HCT116 (cell line): ENCODE measurements at places on chromosomes 2 and 18. TPM values are rescaled to one million over a fixed set of nuclear protein-coding genes. Genes with fewer than 3 reads are reported as not detected.

DNA sequence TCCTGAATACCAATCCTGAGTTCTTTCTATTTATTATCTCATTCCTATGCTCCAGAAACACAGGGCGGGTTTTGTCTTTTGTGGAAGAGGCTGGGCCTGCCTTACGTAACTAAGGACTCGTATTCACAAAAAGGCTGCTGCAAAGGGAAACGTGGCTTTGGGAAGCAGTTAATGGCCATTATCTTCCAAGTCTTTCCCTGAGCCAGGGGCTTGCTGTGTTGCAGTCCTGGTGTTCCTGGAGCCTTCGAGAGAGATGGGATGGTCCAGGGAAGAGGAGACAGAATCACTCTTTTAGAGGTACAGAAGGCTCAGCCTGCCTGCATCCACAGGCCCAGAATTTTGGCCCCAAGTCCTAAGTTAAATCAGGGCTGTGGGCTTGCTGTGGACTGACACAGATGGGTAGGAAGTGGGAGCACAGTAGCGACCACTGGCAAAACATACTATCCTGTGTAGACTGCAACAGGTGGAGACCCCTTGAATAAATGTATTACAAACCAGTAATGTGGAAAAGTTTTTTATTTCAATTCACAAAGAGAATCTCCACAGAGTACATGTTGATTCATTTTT is 139.4 kb upstream of the ST6GAL2 start:
- no peak for DNase-seq

DNA sequence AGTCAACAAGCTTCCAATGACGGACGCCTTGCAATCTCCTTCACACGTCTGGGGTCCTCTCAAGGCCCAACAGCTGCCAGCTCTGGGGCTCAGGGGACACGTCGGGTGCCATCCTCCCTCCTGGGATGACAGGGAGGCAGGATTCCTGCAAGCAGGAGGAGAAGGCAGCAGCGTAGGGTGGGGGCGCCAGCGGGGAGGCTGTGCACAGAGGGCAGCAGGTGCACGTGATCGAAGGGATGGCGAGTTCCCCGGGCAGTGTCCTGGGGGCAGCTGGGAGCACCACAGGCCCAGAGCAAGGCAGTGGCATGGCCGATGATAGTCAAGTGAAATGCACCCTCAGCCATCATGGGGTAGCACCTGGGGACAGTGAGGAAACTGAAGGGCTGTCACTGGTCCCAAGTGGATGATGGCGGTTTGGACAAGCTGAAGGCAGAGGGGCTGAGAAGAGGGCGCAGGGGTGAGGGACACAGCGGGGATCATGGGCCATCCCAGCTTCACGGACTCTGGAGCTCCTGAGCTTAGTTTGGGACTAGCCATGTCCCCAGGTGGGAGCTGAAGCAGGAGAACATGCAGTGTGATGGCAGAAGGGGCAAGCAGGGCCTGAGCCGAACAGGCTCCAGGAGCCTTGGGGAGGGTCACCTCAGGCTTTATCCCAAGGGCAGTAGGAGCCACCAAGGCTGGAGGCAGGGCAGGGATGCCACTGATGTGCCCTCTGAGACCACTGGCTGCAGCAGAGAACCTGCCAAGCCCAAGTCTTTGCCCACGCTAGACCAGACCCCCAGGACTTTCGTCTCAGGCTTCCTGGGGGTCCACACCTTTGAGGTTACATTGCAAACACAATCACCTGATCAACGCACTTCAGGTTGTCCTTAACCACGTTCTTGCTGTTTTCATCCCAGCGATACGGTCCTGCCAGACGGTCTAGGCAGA is 16.3 kb upstream of the SNED1 start:
- no peak for DNase-seq

- DNase-seq: no peak
Measured at GRCh38 chr2:70668911-70669310, 99.1 kb downstream of the ADD2 start.

Gene ABCG8
- total RNA-seq: 0.05 TPM

DNA sequence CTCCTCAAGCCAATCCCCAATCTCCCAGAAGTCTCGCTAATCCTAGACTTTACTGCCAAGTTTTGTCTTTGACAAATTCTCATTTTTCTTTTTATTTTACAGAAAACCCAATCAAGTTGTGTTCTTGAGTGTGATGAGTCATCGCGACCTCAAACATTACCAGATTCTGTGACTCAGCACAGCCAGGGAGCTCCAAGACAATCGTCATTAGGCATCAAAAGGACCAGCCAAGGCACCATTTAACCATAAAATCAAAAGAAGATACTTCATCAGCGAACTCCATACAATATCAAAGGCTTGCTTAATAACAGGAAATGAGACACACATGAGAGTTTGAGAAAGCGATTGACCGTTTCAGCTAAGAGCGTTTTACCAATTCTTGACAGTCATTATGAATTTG is 146.2 kb upstream of the AGAP1 start:
- DNase-seq: peak; percentile 74

- DNase-seq: no peak
Measured at GRCh38 chr2:150698016-150698661, 210.7 kb upstream of the RND3 start.
